HEK293T (cell line): ENCODE measurements at places on chromosomes 1 and 21.

GRCh38 chr21:37006486-37007291 lies at the start of gene RIPPLY3:
TSS of gene RIPPLY3 (plus strand) at chr21:37006702. CDS start at chr21:37006773, 71 bp downstream.
- DNase-seq, result peak; percentile 41

- DNase-seq, result no peak
Observed at GRCh38 chr1:231139125-231139649, 22.7 kb upstream of the TRIM67 start.

DNA sequence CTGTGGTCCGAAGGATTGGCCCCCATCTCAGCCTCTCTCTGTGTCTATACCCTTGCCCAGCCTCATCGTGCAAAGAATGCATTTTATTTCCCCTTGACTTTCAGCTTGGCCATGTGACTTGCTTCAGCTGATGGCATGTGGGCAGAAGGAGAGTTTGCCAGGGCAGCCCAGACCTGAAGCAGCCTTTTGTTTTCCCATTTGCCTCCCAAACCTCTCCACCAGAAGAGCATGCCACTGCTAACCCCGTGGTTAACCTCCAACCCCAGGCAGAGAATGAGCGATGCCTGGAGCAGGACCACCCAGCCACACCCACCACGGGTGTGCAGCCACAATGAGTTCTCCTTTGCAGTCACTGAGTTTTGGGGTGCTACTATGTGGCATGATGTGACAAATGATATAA lies 136.4 kb downstream of the SETD4 start:
- no peak for DNase-seq

DNA sequence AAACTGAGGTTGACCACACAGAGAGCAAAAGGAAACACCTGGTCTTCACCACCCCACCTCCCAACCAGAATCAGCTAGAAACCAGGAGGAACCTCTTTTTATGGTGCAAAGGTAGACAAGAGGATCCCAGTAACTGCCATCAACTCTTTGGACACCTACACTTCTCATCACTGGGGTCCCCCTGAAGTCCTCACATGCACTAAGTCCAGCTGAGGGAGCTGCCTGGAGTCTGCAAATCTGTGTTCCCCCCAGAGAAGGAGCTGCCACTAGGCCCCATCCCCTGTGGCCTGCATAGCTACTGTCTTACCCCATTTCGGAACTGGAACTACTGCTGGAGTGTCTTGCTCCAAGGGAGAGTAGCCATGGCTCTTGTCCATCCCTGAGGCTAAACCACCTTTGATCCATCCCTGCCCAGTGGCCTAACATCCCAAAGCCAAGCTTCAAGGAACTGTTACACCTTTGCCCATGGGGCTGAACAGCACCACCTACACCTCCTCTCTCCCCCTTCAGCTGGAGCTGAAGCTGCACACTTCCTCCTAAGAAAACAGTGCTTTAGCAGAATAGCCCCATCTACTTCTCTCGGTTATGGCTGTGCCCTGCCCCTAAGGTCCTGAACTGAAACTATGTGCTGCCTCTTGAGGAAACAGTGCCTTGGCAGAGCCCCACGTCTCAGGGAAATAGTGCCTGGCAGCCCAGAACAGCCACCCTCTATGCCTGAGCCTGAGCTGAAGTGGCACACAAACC lies 85.4 kb upstream of the CD53 start:
- no peak for DNase-seq

- DNase-seq, result peak; percentile 20
Observed at GRCh38 chr1:81115422-81115821, 685.3 kb upstream of the ADGRL2 start.

GRCh38 chr1:151596166-151596953 lies 15.5 kb upstream of the SNX27 start:
- no peak for DNase-seq

DNA sequence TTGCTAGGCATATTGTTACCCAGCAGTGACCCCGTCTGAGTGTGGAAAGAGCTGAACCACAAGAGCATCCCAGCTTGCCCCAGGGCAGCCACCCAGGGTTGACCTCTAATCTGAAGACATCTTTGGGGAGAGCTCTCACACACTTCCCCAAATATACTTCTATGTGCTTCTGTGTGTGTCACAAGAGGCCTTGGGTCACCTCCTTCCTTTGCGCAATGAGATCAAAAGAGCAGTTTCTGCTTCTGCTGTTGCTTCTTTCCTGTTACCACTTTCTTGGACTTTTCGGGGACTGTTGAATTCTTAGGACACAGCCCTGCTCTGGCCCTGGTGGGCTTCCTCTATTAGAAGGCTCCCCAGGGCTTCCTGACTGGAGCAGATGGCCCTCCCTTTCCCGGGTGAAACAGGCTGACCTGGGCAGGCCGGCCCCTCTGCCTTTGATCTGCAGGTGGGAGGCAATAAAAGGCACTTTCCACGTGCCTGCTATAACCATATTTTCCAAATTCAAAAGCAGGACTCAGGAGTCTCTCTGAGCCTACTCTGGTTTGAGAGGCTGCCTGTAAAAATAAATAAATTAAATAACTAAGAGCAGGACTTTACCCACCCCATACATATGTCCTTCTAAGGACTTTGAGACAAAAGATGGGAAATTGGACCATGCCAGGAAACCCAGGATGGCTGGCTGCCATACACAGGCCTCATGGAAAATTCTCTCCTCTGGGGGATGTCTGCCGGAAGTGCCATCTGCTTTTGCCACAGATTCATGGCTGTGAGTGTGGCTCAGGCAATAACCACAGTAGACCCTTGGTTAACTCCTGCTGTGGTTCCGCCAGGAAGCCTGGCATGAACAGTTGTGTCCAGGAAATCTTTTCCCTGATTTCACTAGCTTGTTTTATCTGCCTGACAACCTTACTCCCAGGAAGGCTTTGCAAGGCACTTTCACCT lies 28.3 kb upstream of the RCSD1 start:
- no peak for DNase-seq

DNA sequence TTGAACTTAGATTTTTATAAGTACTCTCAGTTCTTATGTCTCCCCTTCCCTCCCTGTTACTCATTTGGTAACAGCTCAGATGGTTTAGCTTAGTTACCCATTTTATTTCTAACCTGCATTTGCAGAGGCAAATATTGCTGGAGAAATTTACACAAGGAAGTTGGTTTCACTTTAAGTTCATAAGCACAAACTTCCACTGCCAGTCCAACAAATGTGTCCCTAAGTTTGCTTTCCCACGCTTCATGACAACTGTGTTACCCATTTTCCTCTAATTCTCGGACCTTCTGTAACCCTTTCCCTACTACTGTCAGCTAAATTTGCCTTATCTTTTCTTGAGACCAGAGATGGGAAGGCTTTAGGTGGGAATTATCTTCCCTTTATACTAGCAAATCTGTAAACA lies 63.9 kb upstream of the GPR25 start:
- no peak for DNase-seq

GRCh38 chr1:2494323-2494693 lies 18.2 kb downstream of the PLCH2 start:
- peak; percentile 37 for DNase-seq

- no peak for DNase-seq
Observed at GRCh38 chr21:29238967-29239290, 59.8 kb upstream of the BACH1 start.

DNA sequence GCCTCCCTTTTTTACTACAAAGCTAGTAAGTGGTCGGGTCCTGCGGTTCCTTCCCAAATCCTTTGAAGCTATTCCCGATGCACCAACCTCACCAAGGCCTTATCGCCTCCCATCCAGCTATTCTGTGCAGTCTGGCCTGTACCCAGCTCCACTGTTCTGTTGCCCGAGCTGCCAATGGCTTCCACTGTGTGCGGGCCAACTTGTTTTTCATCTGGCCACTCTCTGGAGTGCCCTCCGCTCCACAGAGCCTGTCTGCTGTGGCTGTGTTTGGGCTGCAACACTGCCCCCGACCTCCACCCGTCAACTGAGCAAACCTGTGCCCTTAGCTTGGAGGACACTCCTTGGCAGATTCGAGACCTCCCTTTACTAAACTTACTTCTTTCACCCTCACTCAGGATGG lies 125.0 kb downstream of the KIAA0319L start:
- no peak for DNase-seq

DNA sequence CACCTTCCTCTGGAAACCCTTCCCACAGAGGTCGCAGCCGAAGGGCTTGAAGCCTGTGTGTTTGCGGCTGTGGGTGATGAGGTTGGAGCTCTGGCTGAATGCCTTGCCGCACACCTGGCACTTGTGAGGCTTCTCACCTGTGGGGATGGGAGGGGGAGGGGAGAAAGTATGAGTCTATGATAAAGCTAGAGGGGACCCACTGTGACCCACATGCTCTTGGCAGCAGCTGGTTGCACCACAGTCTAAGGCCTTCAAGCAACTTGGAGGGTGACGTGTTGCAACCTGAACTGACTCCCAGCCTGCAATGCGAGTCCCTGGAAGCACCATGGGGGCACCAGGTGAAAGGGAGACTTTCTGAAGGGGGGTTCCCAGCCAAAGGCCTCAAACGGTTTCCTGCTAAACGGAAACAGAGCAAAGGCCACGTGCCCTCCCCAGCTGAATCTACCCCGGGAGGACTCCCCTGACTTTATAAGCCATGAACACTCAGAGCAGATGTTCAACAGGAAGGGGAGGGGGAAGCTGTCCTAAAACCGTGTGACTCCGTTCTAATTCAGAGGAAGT lies 10.6 kb downstream of the GFI1 start:
- no peak for DNase-seq

DNA sequence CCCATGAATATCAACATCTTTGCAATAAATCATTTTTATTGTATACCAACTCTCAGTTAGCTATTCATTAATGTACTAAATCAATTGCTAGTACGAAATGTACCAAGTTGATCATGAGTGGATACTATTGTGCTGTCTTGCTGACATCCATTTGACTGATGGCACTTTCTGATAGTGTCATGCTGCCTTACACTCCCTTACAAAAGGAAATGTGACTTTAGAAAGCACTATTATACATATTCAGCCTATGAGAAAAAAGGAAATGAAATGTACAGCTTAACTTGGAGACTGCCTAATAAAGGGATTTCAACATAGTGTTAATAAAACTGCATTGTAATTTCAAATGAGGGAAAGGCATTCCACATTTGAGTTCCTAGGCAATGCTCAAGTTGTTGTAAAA lies 52.2 kb downstream of the PLA2G4A start:
- no peak for DNase-seq

DNA sequence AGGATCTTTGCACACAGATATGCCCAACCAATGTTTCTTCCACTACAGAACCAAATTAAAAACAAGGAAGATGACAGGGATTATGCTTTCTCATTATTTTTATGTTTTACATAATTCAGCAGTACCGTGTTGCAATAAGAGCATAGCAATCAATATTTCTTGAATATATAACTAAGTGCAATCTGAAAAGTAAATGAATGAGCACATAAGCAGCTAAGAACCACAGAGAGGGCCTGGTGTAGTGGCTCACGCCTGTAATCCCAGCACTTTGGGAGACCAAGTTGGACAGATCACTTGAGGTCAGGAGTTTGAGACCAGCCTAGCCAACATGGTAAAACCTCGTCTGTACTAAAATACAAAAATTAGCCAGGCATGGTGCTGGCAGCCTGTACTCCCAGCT lies 423.7 kb downstream of the MRPL39 start:
- no peak for DNase-seq

GRCh38 chr1:110069404-110070281 lies 829 bp downstream of the ALX3 start:
- DNase-seq, result no peak

DNA sequence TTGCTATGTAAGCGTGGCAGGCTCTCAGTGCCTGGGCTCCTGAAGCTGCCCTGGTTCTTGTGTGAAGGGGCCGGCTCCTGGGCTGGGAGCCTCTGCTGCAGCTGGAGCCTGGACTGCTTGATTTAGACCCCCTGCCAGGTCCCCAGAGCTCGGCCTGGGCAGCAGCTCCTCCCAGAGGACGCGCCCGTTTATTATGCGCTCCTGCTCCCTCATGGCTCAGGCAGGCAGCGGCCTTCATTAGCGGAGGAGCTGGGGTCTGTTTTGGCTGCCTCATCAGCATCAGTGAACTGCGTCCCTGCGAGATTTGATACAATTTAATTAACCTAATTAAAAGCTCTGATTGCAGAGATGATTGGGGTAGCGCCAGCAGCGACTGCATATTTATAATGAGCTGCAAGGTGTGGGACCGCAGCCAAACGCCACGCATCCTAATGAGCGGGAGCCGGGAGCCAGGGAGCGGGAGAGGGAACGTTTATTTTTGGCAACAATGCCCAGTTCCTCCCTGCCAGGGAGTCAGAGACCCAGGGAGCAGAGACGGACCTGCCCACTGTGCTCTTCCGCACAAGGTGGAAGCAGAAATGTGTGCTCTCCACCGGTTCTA lies 16.6 kb downstream of the UTP11 start:
- DNase-seq, result peak; percentile 58

GRCh38 chr1:6180707-6181311 lies 688 bp upstream of the CHD5 start:
- DNase-seq, result no peak

GRCh38 chr1:44807364-44808062 lies 362 bp upstream of the DYNLT4 start:
- DNase-seq, result no peak

- DNase-seq, result peak; percentile 86
Observed at GRCh38 chr1:175757381-175758015, 14.1 kb upstream of the TNR start.

DNA sequence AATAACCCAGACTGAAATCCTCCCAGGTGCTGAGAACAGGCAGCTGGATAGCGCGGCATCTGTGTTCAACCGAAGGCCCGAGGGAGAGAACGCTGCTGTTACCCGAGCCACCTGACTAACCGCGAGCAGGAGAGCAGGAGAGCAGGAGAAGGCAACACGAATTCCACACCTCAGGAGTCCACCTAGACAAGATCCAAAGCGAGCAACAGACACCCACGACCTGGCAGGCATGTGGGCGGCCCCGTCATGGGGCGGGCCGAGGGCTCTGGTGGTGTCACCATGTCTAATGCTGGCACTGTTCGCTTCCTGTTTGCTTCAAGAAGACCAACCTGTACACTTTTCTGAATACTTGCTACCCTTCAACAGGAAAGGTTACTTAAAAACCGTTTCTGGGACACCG lies 20.9 kb upstream of the SPATC1L start:
- DNase-seq, result no peak

GRCh38 chr21:38525454-38525853 lies 27.2 kb upstream of the ERG start:
- DNase-seq, result no peak

DNA sequence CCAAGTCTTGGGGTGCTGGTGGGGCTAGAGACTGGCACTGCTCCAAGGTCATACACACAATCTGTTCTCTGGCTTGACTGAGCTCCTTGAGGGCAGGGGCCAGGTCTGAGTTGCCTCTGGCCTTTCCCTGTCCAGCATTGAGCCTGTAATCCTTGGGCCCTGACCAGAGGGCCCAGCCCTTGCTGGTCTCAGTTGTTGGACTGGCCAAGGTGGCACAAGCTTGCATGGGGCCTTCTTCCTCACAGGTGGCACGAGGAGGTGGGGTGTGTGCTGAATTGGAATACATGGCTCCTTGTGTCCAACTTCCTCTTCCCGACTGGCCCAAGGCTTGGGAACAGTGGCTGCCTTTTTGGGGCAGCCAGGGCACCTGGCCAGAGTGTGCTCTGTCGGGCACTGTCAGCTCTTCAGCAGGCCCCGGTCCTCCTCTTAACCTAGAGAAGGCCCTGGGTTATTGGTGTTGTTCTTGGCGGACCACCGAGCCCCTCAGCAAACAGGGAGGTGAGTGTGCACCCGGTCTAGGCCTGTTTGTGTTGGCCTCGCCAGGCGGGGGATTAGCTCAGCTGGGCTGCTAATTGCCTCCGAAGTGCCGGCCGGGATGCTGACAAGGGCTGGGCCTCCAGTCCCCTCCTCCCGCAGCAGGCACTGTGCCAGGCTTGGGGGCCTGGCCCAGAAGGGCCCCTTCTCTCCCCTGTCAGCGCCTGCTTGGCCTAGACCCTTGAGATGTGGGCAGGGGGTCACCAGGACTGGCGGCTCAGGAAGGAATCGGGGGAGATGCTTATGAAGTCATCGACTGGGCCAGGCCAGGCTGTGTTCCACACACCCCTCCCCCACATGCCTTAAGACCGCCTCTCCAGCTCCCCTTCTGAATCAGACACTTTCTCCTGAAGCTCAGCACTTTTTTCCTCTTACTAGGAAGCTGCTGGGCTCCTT lies 28.5 kb downstream of the WNT4 start:
- no peak for DNase-seq
